GM04503 (cell line): ENCODE measurements at places on chromosomes 5 and 9.

DNA sequence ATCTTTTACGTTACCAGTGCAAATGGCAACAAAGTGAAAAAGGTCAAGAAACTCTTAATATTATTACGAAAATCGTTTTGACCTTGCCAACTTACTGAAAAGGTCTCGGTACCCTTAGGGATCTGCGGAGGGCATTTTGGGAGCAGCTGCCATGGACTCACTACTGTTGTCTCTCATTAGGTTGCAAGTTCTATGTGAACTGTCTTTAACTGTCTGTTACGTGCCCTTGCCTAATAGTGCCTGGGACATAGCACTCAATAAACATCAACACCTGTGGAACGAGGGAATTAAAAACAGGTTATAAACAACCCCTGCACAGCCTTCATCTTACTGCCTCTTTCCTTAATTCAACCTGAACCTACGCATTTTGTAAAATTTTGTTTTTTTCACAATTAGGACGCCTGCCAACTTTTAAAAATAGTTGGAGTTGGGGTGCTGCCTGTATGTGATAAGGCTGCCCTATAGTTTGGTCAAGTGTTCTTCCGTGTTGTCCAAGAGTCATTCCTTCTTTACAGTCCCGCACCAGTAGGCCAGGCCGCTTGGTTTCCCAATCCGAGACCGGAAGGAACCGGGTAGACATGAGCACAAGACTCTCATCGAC is 527 bp upstream of the SREK1 start:
- no peak for DNase-seq

DNA sequence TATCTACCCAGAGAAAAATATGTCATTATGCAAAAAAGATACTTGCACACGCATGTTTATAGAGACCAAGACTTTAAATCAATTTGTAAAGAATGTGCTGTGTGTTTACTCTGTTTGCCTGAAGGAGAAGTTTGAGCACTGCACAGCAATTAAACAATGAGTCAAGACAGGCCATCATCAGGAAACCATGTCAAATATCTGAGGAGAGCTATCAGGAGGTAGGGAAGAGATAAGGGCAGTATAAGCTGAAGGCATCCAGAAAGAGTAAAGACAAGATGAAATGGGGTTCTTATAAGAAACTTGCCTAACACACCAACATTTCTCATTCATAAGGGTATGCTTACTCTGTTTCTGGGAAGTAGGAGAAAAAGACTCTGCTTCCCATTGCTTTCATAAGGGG is 405.8 kb upstream of the PTGER4 start:
- no peak for DNase-seq

DNA sequence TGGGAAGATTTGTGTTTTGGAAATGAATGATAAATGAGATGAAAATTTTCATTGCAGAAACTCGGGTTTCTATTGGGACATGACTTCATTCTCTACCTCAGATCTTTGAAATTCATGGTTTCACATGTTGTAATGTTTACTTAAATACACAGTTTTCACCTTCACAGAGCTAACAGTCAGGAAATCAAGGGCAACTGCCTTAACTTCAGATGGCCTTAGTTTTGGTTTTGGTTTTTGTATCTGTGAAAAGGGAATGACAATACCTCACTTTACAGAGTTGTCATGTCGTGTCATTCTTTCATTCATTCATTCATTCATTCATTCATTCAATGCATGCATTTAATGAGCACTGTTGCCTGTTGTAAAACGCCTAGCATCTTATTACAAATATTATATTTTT is 41.9 kb downstream of the NIM1K start:
- no peak for DNase-seq

DNA sequence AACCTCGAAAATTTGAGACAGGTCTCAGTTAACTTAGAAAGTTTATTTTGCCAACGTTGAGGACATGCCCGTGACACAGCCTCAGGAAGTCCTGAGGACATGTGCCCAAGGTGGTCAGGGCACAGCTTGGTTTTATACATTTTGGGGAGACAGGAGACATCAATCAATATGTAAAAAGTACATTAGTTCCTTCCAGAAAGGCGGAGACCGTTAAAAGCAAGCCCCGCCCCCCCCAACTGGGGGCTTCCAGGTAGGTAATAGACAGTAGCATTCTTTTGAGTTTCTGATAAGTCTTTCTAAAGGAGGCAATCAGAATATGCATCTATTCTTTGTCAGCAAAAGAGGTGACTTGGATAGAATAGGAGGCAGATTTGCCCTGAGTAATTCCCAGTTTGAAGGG is 599 bp upstream of the MOCS2 start:
- no peak for DNase-seq

DNA sequence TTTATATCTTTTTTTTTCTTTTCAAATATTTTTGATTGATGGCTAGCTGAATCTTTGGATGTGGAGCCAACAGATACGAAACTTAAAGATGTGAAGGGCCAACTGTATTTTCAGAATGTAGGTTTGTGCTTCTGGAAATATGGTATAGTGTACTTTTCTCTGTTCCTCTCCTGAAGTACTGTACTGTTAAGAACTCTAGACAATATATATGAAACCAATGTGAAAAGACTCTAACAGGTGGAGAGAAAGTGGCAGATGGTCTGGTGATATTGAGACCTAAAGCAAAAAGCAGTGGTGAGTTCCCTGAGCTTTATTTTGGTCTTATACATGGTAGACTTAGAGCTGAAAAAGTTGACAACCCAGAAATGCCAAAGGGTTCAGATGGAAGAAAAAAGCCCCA is 185.0 kb upstream of the GRIN3A start:
- no peak for DNase-seq

DNA sequence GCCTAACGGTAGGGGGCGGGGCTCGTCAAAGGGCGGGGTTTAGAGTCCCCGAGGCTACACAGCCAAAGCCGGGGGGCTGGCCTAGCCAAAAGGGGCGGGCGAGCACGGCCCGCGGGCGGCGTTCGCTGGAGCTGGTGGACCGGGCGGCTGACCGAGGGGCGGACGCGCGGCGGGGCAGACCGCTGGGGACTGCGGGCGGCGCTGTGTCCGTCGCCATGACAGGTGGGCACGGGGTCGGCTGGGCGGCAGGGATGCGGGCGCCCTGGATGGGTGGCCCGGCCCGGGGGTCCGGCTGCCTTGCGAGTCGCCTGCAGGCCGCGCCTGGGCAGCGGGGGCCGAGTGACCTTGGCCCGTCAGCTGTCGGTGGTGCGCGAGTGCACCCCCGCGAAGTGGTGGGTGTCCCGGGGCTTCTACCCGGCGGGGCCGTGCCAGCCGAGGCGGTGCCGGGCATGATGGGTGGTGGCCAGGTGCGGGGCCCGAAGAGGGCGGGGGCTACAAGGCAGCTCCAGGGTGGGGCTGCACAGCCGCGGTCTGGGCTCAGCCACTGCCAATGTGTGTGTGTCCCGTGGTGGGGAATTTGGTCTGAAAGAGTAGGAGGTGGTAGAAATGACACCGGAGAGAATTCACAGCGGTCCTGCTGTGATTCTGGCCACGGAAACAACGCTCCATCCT is at the start of gene CARD19:
TSS of gene CARD19 (plus strand) at position 87 of the 672 bp plus-strand sequence. CDS start at position 216, 129 bp downstream.
- DNase-seq: no peak

DNA sequence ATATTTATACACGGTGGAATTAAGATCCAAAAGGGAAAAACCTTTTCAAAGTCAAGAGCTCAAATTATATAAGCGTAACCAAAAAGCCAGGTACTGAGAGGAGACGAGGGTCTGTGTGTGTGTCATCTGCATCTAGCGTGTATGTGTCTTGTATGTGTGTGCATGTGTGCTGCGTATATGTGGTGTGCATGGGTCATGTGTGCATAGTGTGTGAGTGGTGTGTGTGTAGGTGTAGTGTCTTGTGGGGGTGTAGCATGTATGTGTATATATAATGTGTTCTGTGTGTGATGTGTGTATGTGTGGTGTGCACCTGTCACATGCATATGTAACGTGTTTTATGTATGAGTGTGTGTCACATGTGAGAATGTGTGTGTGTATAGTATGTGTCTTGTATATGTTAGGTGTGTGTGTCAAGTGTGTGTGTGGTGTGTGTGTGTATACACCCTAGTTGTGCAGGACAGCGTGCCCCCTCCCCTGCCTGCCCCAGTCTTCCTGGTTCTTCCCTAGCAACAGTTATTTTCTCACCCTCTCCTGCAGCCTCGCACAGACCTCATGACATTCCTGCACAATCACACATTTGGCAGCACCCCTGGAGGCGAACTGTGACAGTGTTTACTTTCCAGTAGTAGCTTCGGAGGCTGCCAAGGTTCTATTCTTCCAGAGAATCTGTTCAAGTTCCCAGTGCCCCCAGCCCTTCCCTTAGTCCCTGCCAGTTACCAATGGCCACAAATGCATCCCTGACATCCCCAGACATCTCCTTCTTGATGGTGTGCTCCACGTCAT is 27.1 kb upstream of the TNIP1 start:
- DNase-seq: no peak

- DNase-seq: no peak
Observed at GRCh38 chr9:134396258-134396742, 70.0 kb downstream of the RXRA start.

DNA sequence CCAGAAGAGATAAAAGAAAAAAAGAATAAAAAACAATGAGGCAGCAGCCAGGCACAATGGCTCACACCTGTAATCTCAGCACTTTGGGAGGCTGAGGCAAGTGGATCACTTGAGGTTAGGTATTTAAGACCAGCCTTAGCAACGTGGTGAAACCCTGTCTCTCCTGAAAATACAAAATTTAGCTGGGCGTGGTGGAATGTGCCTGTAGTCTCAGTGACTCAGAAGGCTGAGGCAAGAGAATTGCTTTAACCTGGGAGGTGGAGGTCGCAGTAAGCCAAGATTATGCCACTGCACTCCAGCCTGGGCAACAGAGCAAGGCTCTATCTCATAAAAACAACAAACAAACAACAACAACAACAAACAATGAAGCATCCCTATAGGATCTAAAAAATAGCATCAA is 121.5 kb downstream of the HMHB1 start:
- DNase-seq: no peak
